ENCODE measurements at places on chromosomes 12 and 14. TPM values are rescaled to one million over a fixed set of nuclear protein-coding genes. Genes with fewer than 3 reads are reported as not detected.

CFAP54 gene
- total RNA-seq, result 14.2 TPM

OR4N5 gene
- total RNA-seq, result not detected

PCNX4 gene
- 140 TPM for total RNA-seq

GDF3 gene
- not detected for total RNA-seq

GZMH gene
- total RNA-seq, result 2.3 TPM

CDCA3 gene
- 0.76 TPM for total RNA-seq

RTL1 gene
- total RNA-seq, result not detected

TEX52 gene
- total RNA-seq, result not detected

CCDC38 gene
- not detected for total RNA-seq

SLCO1B1 gene
- 0.35 TPM for total RNA-seq

TMEM233 gene
- total RNA-seq, result 0.21 TPM

LPAR5 gene
- total RNA-seq, result 1.3 TPM
